Stomach (tissue), 19 donors: ENCODE measurements at places on chromosomes 13 and 19. TPM values are rescaled to one million over a fixed set of nuclear protein-coding genes. Genes with fewer than 3 reads are reported as not detected.

GNG8 gene
- total RNA-seq: not detected

SACS gene
- 34.0 TPM for total RNA-seq

N4BP2L1 gene
- total RNA-seq: 16.1 TPM

FLT3LG gene
- total RNA-seq: not detected

IFI30 gene
- total RNA-seq: 37.3 TPM

ZNF880 gene
- total RNA-seq: 8.5 TPM

C1QTNF9 gene
- total RNA-seq: 2.3 TPM

MICU2 gene
- 20.9 TPM for total RNA-seq

CEACAM18 gene
- total RNA-seq: not detected

FAAP24 gene
- not detected for total RNA-seq

ATP12A gene
- total RNA-seq: not detected

LRRC63 gene
- not detected for total RNA-seq

HPN gene
- total RNA-seq: 28.6 TPM

SIRT2 gene
- 32.9 TPM for total RNA-seq
